Mucosa of descending colon (tissue), 3 donors: ENCODE measurements at places on chromosomes 13 and 19.

GRCh38 chr19:15464394-15465385 lies at the start of gene RASAL3:
TSS of gene RASAL3 (minus strand) at chr19:15464544. CDS start at chr19:15464358, 186 bp downstream.
- peak; percentile 85 for DNase-seq

- DNase-seq, result no peak
Observed at GRCh38 chr13:28049215-28049614, 51.2 kb downstream of the FLT3 start.

- DNase-seq, result no peak
Observed at GRCh38 chr19:21468791-21469190, 36.6 kb upstream of the ZNF429 start.

DNA sequence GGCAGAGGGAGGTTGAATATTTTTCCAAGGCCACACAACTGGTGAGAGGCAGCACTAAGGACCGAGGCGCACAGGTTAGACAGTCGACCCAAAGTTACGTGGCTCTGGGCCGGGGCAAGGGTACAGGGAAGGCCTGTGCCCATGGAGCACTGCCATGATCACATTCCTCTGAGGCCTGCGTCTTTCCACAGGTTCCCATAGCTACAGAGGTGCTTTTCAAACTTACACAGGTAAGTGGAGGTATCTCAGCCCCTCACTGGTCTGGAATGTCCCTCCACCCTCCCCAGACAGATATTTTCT lies 814 bp downstream of the ZNF211 start:
- no peak for DNase-seq

- DNase-seq, result peak; percentile 34
Observed at GRCh38 chr19:58560921-58561320, 2.5 kb upstream of the UBE2M start.

GRCh38 chr19:39471756-39472536 lies 8.7 kb upstream of the TIMM50 start:
- DNase-seq, result no peak

DNA sequence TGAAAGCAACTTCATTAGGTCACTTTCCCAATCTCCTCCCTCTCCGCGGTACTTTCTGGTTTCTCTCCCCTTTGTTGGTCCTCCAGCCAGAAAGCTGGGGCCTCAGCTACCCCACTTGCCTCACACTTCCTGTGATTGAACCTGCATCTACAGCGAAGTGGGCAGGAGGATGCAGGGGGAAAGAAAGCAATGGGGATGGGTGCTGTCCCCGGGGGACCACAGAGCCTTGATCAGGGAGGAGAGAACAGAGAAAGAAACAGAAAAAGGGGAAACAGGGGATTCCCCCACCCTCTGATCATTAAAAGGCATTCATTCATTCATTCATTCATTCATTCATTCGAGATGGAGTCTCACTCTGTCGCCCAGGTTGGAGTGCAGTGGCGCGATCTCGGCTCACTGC lies 74.2 kb downstream of the TRPM4 start:
- DNase-seq, result no peak

DNA sequence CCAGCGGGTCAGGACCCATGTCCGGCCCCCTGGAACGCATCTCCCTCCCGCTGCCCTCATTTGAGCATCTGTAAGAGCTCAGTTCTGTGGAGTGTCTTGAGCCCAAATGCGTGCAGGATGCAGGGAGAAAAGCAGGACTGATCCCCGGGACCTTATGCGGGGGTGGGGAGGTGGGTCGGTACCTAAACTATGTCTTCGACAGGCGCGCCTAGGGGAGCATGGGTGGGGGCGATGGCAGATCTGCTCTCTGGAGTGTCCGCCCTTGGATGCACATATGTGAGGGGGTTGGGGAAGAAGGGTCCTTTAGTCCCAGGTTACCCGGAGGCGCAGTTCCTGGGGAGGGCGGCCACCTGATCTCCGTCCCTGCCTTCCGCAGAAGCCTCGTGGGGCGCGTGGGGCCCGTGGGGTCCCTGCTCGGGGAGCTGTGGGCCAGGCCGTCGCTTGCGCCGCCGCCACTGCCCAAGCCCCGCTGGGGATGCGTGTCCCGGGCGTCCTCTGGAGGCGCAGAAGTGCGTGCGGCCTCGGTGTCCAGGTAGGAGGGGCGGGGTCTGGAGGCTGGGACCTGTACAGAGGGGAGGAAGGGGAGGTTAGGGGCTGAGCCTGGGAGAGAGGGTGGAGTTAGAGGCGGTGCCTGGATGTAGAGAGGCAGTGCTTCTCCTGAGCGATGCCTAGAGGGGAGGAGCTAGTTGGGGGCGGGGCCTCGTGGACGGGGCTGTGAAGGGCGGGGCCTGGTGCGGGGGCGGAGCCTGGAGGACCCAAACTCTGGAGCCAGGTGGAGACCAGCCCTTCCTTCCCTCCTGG lies 2.9 kb downstream of the CILP2 start:
- DNase-seq, result peak; percentile 72

DNA sequence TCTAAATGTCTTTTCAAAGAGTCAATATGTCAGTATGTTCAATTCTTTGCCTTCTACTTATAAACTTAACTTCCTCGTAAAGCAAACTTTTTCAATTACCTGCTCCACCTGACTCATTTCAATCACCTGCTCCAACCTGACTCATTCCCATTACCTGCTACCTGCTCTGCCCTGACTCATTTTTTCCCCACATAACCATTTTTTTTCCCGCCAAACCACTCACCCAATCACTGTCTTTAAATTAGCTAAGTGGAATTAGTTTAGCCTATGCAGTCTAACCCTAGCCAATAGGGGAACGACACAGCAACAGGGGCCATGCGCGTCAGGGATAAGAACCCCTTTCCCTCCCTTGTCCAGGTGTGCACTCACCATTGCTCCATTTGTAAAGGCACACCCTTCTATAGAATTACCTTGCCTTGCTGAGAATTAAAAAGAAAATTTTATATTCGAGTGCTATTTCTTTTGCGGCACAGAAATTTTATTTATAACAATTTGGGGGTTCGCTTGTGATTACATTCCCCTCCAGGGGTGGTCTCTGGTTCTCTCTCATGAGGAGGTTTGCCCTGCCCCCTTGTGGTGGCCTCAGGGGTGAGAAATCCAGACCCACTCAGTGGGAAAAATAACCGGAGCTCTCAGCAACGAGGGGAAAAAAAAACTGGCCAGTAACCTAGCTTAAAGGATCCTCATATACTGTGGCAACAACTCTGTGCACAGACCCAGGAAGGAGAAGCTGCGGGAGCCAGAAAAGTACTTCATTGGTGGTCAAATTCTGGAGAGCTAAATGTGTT lies 193.1 kb downstream of the ZNF486 start:
- no peak for DNase-seq
